PC-9 (cell line): ENCODE measurements at places on chromosomes 4 and X. TPM values are rescaled to one million over a fixed set of nuclear protein-coding genes. Genes with fewer than 3 reads are reported as not detected.

- no peak overlapping the region for H3K27ac ChIP-seq
- H3K27me3 ChIP-seq, result no peaks in the 10 kb centered on the region
- no peak for DNase-seq
- H3K36me3 ChIP-seq, result no peaks in the 10 kb centered on the region
- no peaks in the 10 kb centered on the region for H3K4me1 ChIP-seq
These were observed 552.3 kb downstream of the PCDH7 start for GRCh38 chr4:31272331-31273061.

DNA sequence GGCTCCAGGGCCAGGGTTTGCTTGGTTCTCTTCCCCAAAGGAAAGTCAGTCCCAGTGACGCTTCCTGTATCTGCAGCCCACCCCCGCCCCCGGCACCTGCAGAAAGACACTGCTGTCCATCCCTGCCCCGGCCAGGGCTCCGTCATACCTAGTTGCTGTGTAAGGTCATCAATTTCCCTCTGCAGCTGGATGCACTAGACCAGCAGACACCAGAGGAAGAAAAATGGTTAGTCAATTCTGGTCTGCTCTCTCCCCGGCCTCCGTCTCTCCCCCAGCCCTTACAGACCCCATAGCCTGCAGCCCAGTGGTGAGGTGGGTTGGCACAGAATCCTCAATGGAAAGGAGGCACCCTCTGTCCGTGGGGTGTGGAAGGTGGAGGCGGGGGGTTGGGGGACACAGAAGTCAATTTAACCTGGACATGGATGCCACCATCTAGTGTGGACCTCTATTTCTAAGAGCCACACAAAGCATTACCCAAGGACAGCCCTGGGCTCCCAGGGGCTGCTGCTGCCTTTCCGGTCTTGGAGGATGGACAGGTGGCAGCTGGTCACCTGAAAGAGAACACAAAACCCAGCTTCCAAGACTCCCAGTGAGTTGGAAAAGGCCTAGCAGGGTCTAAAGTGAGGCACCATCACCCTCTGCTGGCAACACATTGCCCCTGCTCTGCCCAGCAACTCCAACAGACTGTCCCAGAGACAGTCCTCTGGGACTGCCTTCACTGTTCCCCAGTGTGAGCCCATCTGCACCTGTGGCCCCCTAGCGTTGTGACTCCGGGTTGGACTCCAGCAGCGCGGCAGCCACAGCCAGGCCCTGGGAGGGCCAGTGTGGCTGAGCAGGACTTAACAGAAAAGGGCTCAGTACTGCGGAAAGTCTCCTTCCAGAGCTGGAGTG, 40.2 kb upstream of the NHSL2 start:
- no peaks in the 10 kb centered on the region for H3K36me3 ChIP-seq
- no peaks in the 10 kb centered on the region for H3K4me1 ChIP-seq
- H3K27me3 ChIP-seq, result peaks cover 76% of the 10 kb centered on the region
- no peak overlapping the region for H3K4me3 ChIP-seq
- H3K27ac ChIP-seq, result no peak overlapping the region

GRCh38 chr4:72938516-72938915, 131.0 kb downstream of the COX18 start:
- no peak for DNase-seq
- H3K27me3 ChIP-seq, result no peaks in the 10 kb centered on the region
- no peaks in the 10 kb centered on the region for H3K36me3 ChIP-seq
- H3K27ac ChIP-seq, result no peak overlapping the region
- H3K4me3 ChIP-seq, result no peak overlapping the region
- no peaks in the 10 kb centered on the region for H3K4me1 ChIP-seq

The ABCB7 gene
- 25.8 and 28.7 TPM in 2 replicates for total RNA-seq

The NUDT10 gene
- total RNA-seq, result not detected in 2 replicates

The CLCN5 gene
- 0.94 and 1.4 TPM in 2 replicates for total RNA-seq

The CCDC149 gene
- 8.1 and 9.8 TPM in 2 replicates for total RNA-seq

DNA sequence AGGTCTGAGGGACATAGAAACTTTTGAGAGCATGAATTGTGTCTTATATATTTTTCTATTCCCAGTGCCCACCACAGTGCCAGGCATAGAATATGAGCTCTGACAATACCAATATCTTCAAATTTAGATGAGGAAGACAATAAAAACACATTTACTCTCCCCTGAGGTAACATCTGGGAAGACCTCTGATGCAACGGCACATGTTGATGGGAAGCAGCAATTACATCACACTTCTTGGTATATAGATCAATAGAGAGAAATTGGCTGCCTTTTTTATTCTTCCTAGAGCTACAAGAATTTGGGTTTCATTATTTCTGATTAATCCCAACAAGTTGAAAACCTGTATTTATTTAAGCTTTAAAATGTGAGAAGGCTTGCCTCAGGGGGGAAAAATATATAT, 67.4 kb upstream of the SMAD1 start:
- H3K4me3 ChIP-seq, result no peak overlapping the region
- no peak overlapping the region for H3K27ac ChIP-seq
- DNase-seq, result no peak
- H3K4me1 ChIP-seq, result no peaks in the 10 kb centered on the region

DNA sequence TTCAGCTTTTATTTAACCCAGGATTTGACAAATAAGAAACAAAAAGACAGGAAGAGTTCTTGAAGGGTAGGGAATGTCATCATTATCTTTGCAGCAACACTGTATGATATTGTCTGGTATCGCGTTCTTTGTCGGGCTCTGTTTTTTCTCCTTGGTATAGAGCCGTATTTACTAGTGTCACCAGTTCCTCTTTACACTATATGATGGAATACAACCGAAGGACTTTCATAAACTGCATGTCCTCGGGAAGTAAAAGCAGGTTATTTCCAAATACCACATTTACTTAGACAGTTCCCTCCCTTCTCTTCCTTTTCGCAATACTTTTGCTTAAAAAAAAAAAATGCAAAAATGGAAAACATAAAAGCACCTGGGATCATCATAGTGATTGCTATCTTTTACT, 96.6 kb upstream of the IL13RA1 start:
- DNase-seq, result no peak
- no peaks in the 10 kb centered on the region for H3K4me1 ChIP-seq
- no peak overlapping the region for H3K4me3 ChIP-seq
- no peaks in the 10 kb centered on the region for H3K27me3 ChIP-seq
- no peaks in the 10 kb centered on the region for H3K36me3 ChIP-seq
- no peak overlapping the region for H3K27ac ChIP-seq

The MED12 gene
- 32.7 and 51.6 TPM in 2 replicates for total RNA-seq

The KLHL4 gene
- 0.38 and 0.65 TPM in 2 replicates for total RNA-seq

The ZNF674 gene
- total RNA-seq, result 3.9 and 4.0 TPM in 2 replicates

The XAGE2 gene
- total RNA-seq, result not detected in 2 replicates

The CXCL13 gene
- total RNA-seq, result not detected in 2 replicates

- H3K27me3 ChIP-seq, result no peaks in the 10 kb centered on the region
- H3K36me3 ChIP-seq, result peaks cover 31% of the 10 kb centered on the region
- no peaks in the 10 kb centered on the region for H3K4me1 ChIP-seq
- no peak for DNase-seq
- no peak overlapping the region for H3K27ac ChIP-seq
These were observed 13.7 kb downstream of the OCRL start for GRCh38 chrX:129553619-129554288.

- H3K27ac ChIP-seq, result no peak overlapping the region
- no peaks in the 10 kb centered on the region for H3K27me3 ChIP-seq
- no peak overlapping the region for H3K4me3 ChIP-seq
- DNase-seq, result no peak
These were observed 7.7 kb upstream of the ASB5 start for GRCh38 chr4:176276710-176277109.

- H3K27me3 ChIP-seq, result no peaks in the 10 kb centered on the region
- H3K36me3 ChIP-seq, result no peaks in the 10 kb centered on the region
- H3K4me1 ChIP-seq, result no peaks in the 10 kb centered on the region
- no peak for DNase-seq
These were observed 577.4 kb upstream of the INTU start for GRCh38 chr4:127055357-127055756.

The TDO2 gene
- total RNA-seq, result 0.83 and 1.3 TPM in 2 replicates

The WDR17 gene
- 2.2 and 2.3 TPM in 2 replicates for total RNA-seq

DNA sequence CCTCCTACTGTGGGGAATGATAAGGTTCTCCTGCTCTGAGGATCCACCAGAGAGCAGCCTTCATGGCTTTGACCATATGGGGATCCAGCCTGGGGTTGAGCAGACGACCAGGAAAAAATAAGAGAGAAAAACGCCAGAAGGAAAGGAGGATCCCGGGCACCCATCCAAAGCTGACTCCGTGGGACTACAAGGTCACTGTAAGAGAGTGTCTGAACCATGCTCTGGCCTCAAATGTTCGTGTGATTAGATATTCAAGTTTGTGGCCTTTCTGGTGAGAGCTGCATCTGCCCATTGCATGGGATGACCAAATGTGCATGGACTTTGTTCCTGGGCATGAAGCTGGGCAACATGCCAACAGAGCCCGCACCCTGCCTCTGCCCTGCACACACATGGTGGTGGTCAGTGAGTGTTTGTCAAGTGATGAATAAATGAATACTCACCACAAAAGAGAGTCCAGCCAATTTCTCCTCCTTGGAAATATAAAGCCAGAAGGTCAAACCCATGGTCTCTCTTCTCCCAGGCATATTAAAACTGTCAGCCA, 346.0 kb upstream of the GATB start:
- peaks cover 18% of the 10 kb centered on the region for H3K4me1 ChIP-seq
- H3K27ac ChIP-seq, result peak overlapping the region; percentile 39; the same call in 1 of the 2 replicates
- H3K27me3 ChIP-seq, result no peaks in the 10 kb centered on the region
- no peak overlapping the region for H3K4me3 ChIP-seq
- DNase-seq, result no peak

DNA sequence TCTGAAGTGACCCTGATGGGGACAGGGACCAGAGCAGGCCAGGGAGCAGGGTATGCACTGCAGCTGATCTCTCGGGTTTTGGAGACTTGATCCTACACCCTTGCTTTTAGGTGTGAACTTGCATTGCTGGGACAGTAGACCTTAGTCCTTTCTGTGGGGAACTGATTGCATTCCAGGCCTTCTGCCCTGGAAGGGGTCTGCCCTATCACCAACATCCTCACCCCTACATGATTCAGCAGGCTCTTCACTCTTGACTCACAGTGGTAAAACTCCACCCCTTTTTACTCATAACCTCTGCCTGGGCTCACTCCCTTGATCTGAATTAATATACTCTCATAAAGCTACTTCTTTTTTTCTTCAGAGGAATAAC, 6.6 kb upstream of the DDX60L start:
- H3K4me3 ChIP-seq, result peak overlapping the region; percentile 23; the same call in 1 of the 2 replicates
- peak overlapping the region; percentile 92 for H3K27ac ChIP-seq
- no peaks in the 10 kb centered on the region for H3K36me3 ChIP-seq
- peaks cover 55% of the 10 kb centered on the region for H3K4me1 ChIP-seq
- no peak for DNase-seq
- H3K27me3 ChIP-seq, result no peaks in the 10 kb centered on the region

GRCh38 chr4:174260099-174260498, 23.4 kb downstream of the FBXO8 start:
- no peaks in the 10 kb centered on the region for H3K4me1 ChIP-seq
- H3K27me3 ChIP-seq, result no peaks in the 10 kb centered on the region
- H3K4me3 ChIP-seq, result no peak overlapping the region
- no peak overlapping the region for H3K27ac ChIP-seq
- no peaks in the 10 kb centered on the region for H3K36me3 ChIP-seq
- DNase-seq, result no peak

The GAGE12E gene
- total RNA-seq, result not detected in 2 replicates

The SOX3 gene
- total RNA-seq, result not detected in 2 replicates

- H3K4me3 ChIP-seq, result no peak overlapping the region
- no peaks in the 10 kb centered on the region for H3K36me3 ChIP-seq
- H3K27me3 ChIP-seq, result no peaks in the 10 kb centered on the region
- no peaks in the 10 kb centered on the region for H3K4me1 ChIP-seq
These were observed 212.0 kb downstream of the COMMD8 start for GRCh38 chr4:47251348-47252135.

The TMPRSS11F gene
- total RNA-seq, result not detected in 2 replicates

The RBMXL3 gene
- total RNA-seq, result not detected in 2 replicates

The SMIM10L2A gene
- not detected in 2 replicates for total RNA-seq

- DNase-seq, result peak; percentile 71
- H3K27me3 ChIP-seq, result no peaks in the 10 kb centered on the region
- no peak overlapping the region for H3K27ac ChIP-seq
- no peaks in the 10 kb centered on the region for H3K36me3 ChIP-seq
These were observed 69.2 kb downstream of the HADH start for GRCh38 chr4:108058685-108059440.

The EPGN gene
- total RNA-seq, result 4.5 and 5.5 TPM in 2 replicates
